ENCODE measurements at places on chromosomes 4 and X.

DNA sequence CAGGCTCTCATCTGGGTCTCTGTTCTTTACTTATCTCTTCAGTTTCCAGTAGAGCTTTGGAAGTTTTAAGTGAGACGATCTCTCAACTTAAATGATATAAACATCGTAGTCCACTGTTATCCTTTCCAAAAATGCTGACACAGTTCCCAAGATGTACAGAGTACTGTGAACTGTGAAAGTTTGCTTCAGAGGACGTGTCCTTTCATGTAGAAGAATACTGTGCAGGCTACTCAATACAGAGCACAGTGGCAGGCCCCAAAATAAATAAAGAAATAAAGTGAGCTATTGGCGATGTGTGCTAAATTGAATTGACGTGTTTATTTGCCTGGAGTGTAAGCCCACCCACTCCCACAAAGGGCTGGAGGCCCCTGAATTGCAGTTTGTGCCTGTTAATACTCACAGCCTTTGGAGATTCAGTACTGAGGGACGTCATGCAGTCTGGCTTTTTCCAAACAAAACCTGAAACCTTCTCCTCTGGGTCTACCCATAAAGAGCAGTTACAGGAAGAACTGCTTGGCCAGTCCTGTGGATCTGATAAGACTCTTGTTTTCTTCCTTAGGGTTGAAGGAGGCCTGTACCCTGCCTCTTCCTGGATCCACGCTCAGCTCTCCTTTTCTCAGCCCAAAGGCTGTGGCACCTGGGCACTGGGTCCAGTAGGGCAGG is 66.1 kb downstream of the SOWAHB start:
- DNase-seq, result no peak

DNA sequence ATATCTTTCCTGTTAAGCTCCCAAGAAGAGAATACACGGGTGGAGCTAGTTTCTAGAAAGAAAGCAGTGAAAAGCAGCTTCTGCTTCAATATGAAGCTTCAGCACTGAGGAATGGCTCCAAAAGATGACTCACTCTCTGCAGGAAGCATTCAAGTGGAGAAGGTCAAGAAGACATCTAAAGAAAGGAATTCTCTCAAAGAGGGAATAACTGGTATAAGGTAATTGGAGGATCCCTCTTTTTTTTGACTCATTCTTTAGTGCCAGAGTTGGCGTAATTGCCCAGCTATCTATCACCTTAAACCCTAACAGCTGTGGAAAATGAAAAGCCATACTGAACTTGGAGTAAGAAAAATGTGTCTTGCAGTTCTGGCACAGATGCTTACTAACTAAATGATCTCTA is 3.5 kb downstream of the EDA2R start:
- peak; percentile 78 for DNase-seq

GRCh38 chrX:76253432-76253831 is 80.6 kb downstream of the PBDC1 start:
- peak; percentile 38 for DNase-seq

GRCh38 chr4:54218736-54219135 is 10.4 kb upstream of the PDGFRA start:
- no peak for DNase-seq

- DNase-seq, result no peak
These were observed 89.0 kb downstream of the TRAPPC11 start for GRCh38 chr4:183747931-183748670.

GRCh38 chr4:17117746-17118145 is 219.3 kb upstream of the LDB2 start:
- no peak for DNase-seq

GRCh38 chr4:90824266-90825150 is 697.3 kb downstream of the CCSER1 start:
- DNase-seq, result no peak

Data from GM23248 (cell line).